ENCODE measurements at places on chromosomes 11 and 22.

DNA sequence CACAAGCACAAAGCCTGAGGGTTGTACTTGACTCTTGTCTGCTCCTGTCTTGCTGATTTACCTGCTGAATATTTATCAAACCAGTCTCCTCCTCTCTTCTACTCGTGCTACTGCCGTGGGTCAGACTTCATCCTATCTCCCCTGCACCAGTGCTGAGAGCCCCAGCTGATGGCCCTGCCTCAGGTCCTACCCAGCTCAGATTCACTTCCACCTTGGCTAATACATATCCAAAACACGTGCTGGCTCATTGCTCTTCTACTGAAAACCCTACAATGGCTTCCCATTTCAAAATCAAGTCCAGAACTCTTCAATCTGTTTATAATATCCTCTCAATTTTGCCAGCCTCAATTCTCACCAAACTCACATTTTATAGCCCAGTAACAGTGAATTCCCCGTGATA, 48.3 kb downstream of the RAB30 start:
- DNase-seq: no peak

GRCh38 chr11:57667736-57668433, at the start of gene ZDHHC5:
ZDHHC5 (plus strand) TSS chr11:57668114; CDS start chr11:57673091, 4,977 bp downstream.
- peak; percentile 85 for DNase-seq

DNA sequence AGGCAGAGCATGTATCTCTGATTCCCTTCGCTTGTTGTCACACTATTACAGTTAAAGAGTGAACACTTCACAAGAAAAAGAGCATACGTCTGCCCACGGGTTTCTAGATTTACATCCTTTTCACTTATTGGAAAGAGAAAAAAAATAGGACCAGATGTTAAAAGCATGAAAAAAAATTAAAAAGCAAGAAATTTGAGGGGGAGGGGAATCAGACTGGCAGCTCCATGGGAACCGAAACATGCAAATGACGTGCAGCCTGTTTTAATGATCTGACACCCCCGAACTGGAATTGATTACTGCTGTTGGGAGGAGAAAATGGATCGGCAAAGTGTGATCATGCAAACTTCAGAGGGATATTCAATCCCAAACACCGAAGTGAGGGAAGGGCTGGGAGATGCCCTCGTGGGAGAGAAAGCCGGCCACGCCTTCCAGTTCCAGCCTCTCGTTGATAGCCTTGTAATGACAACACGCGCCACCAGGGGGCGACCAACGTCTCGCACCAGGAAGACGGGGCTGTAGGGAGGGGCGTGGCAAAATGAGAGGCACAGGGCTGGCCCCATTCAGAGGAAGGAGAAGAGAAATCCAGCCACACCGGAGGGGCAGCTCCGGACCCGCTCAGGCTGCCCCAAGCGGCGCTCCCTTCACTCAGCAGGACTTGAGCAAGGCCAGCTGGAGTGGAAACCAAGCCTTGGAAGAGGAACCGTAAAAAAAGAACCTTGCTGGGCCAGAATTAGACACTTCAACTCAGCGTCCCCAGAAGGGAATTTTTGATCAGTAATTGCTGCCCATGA, 53.8 kb upstream of the SYT13 start:
- peak; percentile 96 for DNase-seq

- peak; percentile 95 for DNase-seq
These were observed 153.6 kb downstream of the SNX19 start for GRCh38 chr11:130762638-130763037.

DNA sequence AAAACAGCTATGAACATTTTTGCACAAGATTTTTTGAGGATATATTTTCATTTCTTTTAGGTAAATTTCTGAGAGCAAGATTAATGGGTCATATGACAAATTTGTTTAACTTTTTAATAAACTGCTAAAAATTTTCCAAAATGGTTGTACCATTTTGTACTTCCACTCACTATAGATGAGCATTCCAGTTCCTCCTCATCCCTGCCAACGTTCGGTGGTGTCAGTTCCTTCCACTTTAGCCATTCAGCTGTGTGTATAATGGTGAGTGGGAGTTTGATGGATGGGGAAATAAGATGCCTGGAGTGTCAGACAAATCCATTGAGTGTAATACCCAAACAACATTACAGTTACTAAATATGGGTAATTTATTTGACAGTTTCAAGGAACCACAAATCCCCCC, 49.7 kb downstream of the MIAT start:
- no peak for DNase-seq
